ENCODE measurements at places on chromosomes 6 and 20.

DNA sequence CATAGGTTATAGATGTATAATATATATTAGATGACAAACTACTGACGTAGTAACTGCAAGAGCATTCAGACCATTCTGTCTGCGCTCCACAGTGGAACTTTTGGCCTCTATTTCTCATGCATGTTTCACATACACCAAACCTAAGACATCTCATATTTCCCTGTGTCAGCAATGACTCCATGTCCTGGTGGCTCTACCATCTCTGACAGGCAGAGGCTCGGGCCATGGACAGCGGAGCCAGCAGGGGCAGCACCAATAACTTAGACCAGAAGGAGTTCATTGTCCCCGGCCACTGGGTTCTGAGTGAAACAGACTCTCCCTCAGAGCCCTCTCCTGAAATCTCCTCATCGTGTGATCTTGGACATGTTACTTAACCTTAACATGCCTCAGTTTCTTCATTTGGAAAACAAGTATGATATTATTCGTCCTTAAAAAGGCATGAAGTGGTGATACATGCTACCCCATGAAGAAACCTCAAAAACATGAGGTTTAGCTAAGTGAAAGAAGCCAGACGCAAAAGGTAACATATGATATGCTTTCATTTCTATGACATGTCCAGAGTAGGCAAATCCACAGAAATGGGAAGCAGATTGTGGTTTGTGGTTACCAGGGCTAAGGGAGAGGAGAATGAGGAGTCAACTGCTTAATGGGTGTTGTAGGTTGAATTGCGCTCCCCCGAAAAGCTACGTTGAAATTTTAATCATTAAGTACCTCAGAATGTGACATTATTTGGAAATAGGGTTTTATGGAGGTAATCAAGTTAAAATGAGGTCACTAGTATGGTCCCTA is 564.0 kb upstream of the JARID2 start:
- peak; percentile 89 for DNase-seq

GRCh38 chr20:62292108-62292507 is 10.7 kb upstream of the ADRM1 start:
- no peak for DNase-seq

DNA sequence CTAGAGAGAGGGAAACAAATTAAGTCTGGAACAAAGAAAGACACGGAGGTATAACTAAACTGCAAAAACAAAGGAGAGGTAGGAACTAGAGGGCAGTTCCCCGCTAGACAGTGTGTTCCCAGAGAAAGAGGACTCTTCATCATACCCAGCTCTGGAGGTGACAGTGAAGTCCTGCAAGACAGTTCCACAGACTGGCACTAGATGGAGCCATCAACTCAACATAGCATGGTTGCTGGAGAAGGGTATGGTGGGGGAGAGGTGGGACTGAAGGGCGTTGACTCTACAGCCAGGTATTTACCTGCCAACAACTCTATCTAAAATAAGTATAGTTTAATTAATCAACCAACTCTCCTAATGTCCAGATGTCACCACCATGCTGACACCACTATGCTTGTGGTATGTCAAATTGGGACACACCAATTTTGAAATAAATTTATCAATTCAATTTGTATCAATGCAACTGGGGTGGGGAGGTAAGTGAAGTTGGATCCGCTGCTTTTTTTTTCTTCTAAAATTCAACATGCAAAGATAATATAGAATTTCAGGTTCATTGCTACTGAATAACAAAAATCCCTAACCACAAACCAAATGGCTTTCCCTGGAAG is 9.7 kb downstream of the BACH2 start:
- DNase-seq: peak; percentile 59

- DNase-seq: peak; percentile 67
Measured at GRCh38 chr6:111952821-111953540, 79.7 kb upstream of the FYN start.

DNA sequence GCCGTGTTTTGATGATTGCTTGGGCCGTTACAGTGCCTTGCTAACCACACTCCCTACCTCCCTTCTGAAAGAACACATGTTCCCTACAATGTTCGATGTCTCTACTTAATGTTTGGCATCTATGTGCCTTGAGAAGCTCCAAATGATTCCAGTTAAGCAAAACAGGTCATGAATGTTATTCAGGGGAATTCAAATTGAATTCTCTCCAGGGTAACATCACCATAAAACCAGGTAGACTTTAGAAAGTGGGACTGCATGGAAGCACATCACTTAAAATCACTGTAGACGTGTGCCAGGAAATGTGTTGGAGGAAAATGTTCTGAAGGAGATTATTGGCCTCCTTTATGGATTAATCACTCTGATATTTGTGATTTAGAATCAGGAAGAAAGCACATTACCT is 128.1 kb downstream of the ADAT2 start:
- no peak for DNase-seq

DNA sequence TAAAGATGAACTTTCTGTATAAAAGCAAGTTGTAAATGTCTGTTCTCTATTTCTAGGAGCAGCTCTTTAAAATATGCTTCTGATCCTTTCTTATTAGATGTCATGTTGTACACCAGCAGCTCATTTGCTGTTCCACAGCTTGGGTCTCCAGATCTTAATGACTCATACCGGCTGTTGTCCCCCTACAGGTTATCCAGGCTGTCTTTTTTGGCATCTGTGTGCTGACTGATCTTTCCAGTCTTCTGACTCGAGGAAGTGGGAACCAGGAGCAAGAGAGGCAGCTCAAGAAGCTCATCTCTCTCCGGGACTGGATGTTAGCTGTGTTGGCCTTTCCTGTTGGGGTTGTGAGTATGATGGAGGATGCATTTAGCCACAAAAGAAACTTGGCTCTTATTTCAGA is 76.0 kb downstream of the AIG1 start:
- no peak for DNase-seq

DNA sequence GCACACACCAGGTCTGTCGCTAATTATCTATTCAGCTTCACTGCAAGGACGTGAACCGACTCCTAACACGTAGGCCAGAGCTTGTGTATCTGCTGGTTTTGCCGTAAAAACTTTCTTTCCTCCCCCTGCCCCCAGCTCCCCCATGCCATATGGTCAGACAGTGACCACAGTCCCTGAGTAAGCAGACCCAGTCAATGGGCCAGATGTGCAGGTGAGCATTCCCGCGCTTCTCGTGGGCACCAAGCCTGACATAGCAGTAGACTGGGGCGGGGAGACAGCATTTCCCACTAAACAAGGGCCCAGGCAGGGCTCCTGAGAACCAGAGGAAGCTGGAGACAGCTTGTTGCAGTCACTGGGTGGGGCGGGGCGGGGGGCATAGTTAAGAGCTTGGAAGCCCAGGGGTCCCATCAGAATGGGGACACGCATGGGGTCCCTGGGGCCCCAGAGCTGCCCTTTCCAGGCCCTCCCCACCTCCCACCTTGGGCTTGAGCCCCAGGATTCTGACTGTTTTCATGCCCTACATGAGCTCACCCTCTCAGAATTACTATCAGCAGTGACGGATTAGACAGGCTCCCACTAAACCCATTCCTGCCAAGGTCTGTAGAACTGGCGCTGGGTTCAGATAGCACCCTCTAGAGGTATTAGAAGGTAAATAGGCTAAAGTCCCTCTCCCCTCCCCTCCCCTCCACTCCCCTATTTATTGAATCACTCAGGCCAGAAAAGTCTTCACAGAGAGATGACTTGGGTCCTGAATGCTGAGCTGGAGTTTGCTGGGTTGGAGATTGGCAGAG is 51.8 kb downstream of the CDH26 start:
- DNase-seq: no peak

DNA sequence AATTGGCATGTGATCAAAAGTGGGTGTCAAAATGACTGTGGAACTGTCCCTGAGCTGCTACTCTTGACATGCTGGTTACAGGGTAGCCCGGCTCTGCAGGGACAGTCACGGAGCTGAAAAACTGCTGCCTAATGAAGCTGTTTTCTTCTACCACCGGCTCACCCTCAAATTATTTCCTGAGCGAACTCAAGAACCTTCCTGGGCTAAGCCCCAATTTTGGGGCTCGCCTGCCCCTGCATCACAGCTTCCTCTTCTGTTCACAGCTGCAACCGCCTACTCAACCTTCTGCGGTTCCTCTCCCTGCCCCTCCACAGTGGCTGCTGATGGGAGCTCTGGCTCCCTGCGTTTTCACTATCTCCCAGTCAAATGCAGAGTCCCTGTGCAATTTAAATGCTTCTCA is 110.8 kb upstream of the MLN start:
- DNase-seq: peak; percentile 64

DNA sequence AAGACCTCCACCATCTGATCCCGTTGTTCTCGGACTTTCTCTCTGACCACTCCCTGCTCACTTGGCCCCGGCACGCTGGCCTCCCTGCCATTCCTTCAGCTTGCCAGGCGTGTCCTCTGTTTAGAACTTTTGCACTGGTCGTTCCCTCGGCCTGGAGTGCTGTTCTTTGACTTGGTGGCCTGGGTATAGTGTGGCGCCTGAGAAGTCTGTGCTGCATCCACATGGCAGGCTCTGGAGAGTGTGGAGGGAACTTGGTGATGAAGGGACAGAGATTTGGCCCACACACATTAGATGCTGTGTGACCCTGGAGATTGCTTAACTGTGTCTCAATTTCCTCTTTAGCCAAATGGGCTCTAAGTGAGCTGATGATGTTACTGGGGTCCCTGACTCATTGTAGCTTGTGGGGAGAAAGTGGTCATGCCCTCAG is 13.0 kb upstream of the TGM2 start:
- DNase-seq: peak; percentile 88

- DNase-seq: peak; percentile 45
Measured at GRCh38 chr20:34907616-34908469, 31.4 kb downstream of the ACSS2 start.

DNA sequence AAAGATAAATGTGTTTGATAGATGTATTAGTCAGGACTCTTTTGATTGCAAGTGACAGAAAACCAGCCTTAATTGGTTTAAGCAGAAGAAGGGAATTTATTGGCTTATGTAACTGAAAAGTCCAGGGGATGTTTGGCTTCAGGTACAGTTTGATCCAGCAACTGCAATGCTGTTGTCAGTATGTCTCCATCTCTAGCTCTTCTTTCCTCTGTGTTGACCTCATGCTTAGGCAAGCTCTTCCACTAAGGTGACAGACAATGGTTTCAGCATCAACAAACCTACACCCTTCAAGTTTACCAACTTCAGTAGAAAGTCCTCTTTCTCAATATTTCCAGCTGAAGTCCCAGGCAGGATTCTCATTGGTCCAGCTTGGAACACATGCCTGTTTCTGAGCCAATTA is 28.1 kb upstream of the ARFGEF2 start:
- no peak for DNase-seq

DNA sequence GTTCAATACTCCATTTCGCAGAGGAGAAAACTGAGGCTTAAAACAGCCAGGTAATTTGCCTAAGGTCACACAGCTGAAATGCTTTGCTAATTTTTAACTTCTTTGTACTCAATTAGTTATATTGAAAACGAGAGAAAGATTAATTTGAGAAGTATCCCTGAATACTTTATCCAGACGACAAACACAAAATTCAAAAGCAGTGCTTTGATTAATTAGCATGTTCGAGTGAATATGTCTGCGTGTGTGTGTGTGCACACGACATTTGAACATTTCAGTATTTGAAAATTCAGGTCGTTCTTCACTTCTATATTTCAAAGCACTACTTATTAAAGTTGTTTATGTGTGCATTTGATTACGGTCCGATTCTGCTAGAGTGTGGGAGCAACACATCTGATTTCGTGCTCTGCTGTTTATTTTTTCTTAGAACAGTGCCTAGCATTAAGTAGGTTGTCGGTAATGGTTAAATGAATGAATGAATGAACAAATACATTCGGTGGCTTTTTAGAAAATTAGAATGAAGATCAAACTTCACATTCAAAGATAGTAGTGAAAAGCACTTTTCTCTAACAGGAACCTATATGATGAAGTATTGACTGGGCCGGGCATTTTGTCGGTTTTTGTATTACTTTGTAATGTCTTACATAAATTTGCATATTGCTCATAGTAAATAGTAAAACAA is 36.9 kb upstream of the SYNCRIP start:
- no peak for DNase-seq

DNA sequence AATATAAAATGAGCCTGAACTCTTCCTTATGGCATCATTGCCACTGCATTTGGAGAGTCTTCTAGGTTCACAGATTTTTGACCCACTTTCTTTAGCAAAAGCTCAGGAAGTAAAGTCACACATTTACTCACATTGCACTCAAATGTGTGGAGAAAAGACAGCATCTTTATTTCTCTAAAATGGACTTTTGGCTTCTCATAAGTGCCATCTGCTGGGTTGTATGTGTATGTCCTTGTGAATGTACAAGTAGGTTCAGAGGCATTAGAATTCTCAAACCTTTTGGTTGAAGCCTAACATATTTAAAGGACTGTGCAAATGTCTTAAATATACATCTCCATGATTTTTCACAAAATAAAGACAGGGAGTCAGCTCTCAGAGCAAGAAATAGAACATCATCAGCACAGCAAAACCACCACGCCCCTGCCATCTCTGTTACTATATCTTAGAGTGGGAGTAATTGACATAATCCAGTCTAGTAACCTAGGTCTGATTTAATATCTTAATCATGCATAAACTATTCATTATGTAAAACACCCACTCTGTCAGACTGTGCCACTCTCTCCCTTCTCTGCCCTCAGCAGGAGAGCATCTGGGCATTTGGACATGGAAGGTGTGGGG is 42.2 kb upstream of the SPTLC3 start:
- no peak for DNase-seq

GRCh38 chr6:143744551-143745165 is 66.9 kb downstream of the PHACTR2 start:
- no peak for DNase-seq

GRCh38 chr20:9500121-9500520 is 14.3 kb upstream of the LAMP5 start:
- peak; percentile 90 for DNase-seq

GRCh38 chr6:37051138-37052026 is 45.9 kb downstream of the FGD2 start:
- DNase-seq: peak; percentile 93

DNA sequence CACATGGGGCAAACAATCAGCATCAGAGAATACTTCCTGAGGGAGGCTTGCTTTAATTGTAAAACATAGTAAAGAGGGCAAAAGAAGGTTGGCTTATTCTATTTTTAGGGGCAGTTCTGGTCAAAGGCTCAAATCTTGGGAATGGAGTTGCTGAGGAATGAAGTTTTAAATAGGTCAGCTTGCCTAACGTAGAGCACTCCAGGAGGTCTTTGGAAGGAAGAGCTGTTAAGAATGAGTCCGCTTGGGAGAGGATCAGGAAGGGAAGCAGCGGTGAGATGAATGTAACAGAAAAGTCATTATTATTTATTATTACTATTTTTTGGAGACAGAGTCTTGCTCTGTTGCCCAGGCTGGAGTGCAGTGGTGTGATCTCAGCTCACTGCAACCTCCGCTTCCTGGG is 108.7 kb downstream of the ZFAND3 start:
- DNase-seq: no peak

Measured in suppressor macrophage treated with lipopolysaccharide for 4 hours (primary cell).